SIG-M5 (cell line): ENCODE measurements at places on chromosomes 7 and 10.

GRCh38 chr7:130611218-130611617 is 57.3 kb downstream of the COPG2 start:
- DNase-seq: no peak

GRCh38 chr10:7122561-7122960 is 288.3 kb downstream of the SFMBT2 start:
- no peak for DNase-seq

- no peak for DNase-seq
Observed at GRCh38 chr10:132679217-132679595, 106.7 kb downstream of the NKX6-2 start.

- DNase-seq: no peak
Observed at GRCh38 chr7:93284908-93285307, 52.7 kb downstream of the VPS50 start.

DNA sequence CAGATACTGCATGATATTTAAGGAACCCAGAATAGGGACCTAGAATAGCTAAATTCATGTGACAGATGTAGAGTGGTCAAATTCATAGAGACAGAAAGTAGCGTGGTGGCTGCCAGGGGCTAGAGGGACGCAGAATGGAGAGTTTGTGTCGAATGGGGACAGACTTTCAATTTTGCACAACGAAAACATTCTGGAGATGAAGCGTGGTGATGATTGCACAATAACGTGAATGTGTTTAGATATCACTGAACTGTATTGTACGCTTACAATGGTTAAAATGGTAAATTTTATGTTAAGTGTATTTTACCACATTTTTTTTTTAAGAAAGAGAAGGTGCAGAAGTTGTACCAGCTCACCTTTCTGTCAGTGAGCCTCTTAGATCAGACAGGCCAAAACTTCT is 137.8 kb upstream of the TNS3 start:
- no peak for DNase-seq

DNA sequence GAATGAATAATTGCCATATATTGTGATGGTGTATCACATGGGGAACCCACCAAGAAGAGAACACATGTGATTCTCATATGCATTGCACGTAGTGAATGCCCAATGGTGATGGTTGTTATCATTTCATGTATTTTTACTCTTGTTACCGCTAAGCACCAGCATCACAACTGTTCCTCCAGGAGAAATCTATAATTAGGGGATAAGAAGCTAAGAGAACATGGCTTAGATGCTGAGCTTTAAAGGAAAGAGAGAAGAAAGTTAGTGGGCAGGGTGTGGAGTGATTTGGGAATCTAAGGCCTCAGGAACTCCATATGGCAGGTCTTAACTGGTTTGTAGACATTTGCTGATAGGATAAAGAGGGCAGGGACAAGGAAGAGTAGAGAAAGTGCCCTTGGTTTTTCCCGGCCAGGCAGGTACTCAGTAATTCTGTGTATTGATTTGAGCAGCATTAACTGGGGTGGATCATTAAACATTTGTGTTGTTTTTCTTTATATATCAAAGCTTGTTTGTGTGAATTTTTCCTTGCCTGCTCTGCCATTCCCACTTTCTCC is 145.9 kb downstream of the LRRC4 start:
- DNase-seq: no peak

DNA sequence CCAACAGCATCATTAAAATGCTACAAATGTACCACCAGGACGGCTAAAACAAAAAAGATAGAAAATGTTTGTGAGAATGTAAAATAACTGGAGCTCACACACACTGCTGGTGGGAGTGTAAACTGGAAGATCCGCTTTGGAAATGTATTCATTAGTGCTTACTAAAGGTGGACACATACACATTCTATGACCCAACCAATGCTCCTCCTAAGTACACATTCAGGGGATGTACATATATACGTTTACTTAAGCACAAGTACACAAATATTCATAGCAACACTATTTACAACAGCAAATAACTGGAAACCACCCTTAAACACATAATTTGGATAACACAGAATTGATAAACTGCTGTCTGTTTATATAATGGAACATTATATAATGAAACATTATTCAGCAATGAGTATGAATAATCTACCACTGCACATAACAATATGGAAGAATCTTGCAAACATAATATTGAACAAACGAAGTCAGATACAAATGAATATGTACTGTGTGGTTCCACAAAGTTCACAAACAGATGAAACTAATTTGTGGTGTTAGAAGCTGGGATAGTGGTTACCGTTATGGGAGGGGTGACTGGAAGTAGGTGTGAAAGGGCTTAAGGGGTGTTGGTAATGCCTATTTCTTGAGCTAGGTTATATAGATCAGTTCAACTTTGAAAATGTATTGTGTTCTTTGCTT is 52.1 kb downstream of the STRA8 start:
- no peak for DNase-seq

DNA sequence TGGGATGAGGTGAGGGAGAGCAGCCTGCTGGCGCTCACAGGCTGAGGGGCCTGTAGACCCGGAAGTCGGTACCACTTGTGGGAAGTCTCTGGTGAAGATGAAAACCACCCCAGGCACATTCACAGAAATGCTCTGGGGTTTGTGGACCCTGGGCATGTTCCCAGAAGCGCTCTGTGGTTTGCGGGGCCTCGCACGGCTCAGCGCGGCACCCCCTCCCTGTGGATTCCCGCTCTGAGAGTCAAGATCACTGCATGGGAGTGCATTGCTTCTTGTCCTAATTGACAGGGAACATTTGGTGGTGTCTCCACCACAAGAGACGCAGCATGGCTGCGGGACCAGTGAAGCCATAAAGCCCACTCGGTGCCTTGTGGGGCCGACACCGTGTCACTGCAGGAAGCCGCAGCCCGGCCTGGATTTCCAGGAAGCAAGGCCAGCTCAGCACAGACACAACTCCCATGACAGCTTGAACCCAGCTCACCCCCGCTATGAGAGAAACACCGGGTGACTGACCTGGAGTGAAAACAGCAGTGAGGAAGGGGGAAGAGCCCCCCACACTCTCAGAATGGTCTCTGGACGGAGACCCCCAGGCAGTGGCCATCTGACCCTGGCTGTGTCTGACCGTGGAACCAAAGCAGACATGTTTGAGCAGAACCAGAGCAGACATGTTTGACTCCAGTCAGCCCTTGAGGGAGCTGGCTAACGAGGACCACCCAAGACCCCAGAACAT is 157.2 kb downstream of the PTPRN2 start:
- DNase-seq: no peak

DNA sequence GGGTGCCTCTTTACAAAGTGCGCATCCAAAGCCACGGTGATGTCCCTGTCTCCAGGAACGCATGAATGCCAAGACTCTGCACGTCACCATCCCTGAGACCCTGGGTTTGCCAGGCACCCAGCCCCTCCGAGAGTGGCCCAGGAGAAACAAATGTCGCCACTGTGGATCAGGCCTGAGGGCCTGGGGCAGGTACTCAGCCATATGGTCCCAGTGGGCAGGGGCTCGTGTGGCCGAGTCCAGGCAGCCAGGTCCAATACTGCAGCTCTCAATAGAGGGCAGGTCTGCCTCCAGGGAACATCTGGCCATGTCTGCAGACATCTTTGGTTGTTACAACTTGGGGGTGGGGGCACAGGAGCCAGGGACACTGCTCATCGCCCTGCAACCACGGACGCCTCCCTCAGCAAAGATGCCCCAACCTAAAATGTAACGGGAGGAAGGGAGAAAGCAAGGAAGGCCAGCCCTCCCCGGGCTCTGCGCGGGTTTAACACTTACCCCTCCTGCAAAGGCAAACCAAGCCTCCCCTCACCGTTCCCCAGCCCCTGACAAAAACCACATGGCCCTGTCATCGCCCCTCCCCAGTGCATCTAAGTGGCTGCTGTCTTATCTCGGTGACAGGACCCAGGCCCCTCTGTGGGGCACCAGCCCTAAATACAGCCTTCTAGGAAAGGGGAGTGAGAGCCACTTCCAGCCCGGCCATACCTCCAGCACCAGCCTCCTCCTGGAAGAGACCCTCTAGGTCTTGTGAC is 10.3 kb upstream of the PAPOLB start:
- no peak for DNase-seq

- DNase-seq: no peak
Observed at GRCh38 chr10:79107736-79108264, 39.0 kb downstream of the ZMIZ1 start.

DNA sequence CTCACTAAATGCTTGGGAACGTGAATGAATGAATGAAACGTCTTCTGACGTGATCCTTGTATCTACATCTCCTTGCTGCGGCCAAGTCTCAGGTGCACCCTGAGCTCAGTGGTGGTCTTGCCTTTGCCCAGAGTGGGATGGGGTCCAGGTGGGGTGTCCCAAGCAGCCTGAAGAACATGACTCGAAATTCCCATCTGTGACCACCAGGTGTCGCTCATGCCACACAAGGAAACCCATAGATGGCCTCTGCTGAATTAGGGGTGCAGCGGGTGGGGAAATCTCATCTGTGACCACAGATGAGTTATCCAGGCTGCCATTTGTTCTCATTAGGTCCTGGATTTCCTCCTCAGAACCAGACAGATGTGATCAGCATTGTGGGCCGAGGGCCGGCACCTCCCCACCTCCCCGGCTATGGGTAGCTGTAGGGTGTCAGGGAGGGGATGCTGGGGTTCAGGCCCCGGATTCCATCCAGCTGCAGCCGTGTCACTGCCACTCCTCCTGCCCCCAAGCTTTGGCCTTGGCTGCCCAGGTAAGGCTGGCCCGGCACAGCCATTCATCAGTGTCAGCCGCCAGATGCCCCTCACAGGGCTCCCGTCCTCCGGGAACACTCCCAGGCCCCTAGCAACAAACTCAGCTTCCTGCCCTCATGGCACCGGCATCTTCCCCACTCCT is 21.0 kb upstream of the GNA12 start:
- DNase-seq: no peak

DNA sequence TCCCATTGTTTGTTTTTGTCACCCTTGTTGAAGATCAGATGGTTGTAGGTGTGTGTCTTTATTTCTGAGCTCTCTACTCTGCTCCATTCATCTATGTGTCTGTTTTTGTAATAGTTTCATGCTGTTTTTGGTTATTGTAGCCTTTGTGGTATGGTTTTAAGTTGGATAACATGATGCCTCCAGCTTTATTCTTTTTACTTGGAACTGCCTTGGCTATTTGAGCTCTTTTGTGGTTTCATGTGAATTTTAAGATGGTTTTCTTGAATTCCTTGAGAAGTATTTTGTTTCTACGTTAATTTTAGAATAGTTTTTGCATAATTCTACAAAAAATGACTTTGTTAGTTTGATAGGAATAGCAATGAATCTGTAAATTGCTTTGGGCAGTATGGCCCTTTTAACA is 170.0 kb upstream of the IGFBP3 start:
- no peak for DNase-seq

DNA sequence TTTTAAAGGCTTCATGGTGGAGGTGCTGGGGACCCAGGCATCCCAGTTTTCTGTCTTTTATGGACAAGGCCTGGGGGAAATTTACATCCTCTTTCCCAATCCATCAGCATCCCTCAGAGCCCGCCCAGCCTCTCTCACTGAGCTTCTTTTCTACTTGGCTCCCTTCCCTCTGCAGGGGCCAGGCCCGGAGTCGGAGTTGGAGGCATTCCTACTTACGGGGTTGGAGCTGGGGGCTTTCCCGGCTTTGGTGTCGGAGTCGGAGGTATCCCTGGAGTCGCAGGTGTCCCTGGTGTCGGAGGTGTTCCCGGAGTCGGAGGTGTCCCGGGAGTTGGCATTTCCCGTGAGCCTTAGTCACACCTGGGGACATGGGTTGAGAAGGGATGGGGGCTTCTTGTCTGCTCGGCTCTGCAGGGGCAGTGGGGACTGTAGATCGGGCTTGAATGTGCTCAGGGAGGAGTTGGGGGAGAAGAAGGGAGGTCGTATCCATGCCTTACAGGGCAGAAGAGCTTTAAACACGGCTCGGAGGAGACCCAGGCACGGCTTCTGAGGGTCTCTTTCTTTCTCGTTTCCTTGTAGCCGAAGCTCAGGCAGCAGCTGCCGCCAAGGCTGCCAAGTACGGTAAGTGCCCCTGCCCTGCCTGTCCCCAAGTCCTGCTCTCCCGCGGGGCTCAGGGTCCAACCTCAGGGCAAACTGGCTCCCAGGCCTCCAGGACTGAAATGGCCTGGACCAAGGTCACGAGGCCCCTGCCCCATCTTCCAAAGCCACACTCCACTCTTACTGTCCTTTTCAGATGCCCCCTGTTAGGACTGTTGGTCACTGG is 27.3 kb upstream of the LIMK1 start:
- DNase-seq: no peak

- no peak for DNase-seq
Observed at GRCh38 chr7:128211626-128212025, 29.5 kb upstream of the LEP start.

GRCh38 chr10:58412502-58412961 is 27.3 kb downstream of the TFAM start:
- no peak for DNase-seq

GRCh38 chr7:71470830-71471229 is 338.9 kb downstream of the GALNT17 start:
- DNase-seq: no peak

DNA sequence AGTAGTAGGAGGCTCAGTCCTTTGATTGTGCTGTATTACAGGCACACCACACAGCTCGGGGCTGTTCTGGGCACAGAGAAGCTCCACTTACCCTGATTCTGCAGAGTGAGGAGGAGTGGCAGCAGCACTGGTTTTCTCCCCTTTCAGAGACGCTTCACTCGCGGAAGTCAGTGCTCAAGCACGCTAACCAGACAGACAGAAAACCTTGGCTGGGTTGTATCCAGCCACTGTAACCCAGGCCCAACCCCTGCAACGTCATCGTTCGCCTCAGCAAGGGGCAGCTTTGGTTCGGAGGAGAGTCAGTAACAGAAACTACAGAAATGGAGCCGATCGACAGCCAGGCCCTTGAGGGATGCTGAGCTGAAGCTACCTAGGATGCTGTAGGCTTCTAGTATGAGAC is 171.0 kb downstream of the SLC16A9 start:
- no peak for DNase-seq

DNA sequence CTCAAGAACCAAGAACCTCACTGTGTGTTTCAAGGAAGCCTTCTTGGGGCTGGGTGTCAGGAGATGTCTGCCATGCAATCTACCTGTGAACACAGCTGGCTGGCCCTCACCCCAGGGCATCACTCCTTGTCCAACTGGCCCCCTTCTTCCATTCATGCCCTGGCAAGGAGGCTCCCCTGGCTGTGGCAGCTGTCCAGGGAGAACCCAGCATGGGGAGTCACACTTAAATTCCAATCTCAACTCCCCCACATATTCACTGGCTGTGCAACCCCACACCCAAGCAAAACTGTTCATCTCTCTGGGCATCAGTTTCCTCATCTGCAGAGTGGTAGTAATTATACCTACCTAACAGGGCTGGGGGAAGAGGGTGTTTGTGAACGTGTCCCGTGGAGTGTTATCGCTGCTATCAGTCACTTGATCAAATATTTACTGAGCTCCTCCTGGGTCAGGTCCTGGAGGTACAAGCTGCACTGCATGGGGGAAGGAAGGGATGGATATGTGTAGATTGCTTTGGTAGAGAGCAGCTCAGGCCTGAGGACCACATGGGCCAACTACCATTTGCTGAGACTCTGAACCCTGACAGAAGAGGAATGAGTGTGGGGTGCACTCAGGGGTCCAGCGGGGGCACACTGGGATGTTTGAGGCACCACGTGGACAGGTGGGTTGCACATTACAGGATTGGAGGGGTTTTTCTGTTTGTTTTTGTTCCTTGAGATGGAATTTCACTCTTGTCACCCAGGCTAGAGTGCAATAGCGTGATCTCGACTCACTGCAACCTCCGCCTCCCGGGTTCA is 2.1 kb upstream of the GPRIN2 start:
- DNase-seq: no peak
